ENCODE measurements at places on chromosomes 6 and 20. TPM values are rescaled to one million over a fixed set of nuclear protein-coding genes. Genes with fewer than 3 reads are reported as not detected.

Gene TBX18
- total RNA-seq, result 44.2 TPM

Gene PSORS1C1
- 1.2 TPM for total RNA-seq

Gene GGTLC1
- total RNA-seq, result not detected

Gene TXLNB
- 0.23 TPM for total RNA-seq

Gene RBBP8NL
- total RNA-seq, result not detected

Gene SLC13A3
- total RNA-seq, result 1.3 TPM

Gene COL9A3
- total RNA-seq, result 0.30 TPM

Gene PDE7B
- 5.5 TPM for total RNA-seq

Gene SLC4A11
- total RNA-seq, result 1.2 TPM

Gene HRH3
- total RNA-seq, result not detected

Gene TSPO2
- total RNA-seq, result not detected

Gene MATN4
- total RNA-seq, result 0.23 TPM

Gene TSPYL4
- total RNA-seq, result 14.4 TPM

Gene SAMD3
- total RNA-seq, result 19.0 TPM

Gene CST2
- total RNA-seq, result not detected

Gene CHRNA4
- total RNA-seq, result not detected

Gene OPN5
- total RNA-seq, result not detected

Gene SPTLC3
- 0.98 TPM for total RNA-seq
